Activated CD8-positive, alpha-beta memory T cell treated with anti-CD3 and anti-CD28 coated beads for 1 hour (primary cell): ENCODE measurements at places on chromosomes 2 and 18.

DNA sequence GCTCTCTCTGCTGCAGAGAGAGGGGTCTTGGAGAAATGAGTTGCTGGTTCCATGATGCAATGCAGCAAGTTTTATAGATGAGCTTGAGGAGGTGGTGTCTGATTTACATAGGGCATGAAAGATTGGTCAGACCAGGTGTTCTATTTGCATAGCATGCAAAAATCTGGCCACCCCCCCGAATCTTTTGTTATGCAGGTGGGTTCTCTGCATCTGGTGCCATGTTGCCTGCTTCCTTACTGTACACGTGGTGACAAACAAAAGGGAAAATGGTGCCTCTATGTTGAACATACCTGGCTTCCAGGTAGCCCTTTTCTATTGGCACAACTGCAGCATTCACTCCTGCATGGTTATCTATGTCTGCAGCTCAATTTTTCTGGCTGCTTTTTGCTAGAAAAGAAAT, 169.4 kb downstream of the GALNT1 start:
- no peak for DNase-seq

DNA sequence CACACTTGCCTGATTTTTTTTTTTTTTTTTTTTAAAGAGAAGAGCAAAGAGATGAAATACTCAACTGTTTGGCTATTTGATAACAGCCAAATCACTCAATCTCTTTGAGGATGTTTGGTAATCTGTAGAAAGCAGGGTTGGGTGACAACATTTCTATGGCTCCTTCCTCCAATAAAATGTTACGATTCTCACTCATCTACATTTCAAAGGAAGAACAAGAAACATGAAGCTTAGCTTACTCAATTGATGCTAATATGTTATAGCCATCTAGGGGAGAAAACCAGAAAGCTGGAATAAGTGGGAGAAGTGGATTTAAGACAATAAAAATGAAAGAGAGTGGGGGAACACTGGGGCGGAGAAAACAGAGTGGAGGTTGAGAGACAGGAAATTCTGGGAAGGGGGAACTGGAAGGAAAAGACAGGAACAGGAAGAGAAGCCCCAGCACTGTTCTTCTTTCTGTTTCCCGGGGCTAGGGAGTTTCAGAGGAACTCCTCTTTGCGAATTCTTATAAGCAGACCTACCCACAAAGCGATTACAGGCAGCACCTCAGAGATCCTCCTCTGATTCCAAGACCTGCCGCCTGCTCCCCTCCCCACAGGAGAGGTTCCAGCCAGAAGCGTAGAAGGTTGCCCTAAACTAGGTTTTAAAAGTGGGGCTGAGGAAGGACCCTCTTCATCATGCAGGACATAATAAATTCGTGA, 13.3 kb downstream of the ST3GAL5 start:
- no peak for DNase-seq

DNA sequence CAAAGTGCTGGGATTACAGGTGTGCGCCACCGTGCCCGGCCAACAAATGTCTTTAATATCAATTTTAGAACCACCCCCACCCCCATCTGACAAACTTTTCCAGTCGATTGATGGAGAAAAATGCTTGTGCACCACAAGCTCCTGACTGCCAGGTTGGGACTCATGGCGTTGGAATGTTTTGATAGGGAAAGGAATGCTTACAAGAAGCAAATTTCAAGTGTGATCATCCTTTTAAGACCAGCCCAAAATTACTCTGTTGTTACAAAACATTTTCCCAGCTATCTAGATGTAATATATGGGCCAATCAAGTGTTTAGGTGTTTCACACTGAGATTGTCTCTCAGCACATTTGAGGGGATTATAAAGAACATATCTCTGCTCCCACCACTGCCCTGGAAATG, 45.2 kb downstream of the UBXN4 start:
- DNase-seq, result no peak

GRCh38 chr2:128868686-128869551, 550.3 kb upstream of the HS6ST1 start:
- no peak for DNase-seq

GRCh38 chr2:48888066-48888465, 132.5 kb upstream of the LHCGR start:
- no peak for DNase-seq

- no peak for DNase-seq
Observed at GRCh38 chr18:27008575-27008974, 143.1 kb upstream of the AQP4 start.

DNA sequence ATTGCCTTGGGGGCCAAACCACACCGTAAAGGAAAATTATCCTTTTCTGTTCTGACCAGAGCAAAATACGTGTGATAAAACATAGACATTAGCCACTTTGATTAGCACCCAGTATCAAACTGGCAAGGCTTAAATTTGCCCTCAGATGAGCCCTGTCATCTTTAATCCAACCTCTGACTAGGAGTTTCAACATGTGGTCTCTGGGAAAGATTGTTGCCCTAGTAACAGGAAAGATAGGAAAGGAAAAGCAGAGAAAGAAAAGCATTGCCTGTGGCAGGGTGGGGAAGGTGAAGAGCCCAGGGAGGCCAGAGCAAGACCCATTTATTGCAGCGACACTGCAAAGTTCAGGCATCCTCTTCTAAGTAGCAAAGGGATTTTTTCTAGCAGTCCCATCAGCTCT, 181.5 kb upstream of the SCN7A start:
- no peak for DNase-seq

GRCh38 chr2:217434180-217434975, 568.4 kb downstream of the TNS1 start:
- DNase-seq, result no peak

GRCh38 chr2:159516241-159516758, 100.0 kb downstream of the BAZ2B start:
- DNase-seq, result no peak

GRCh38 chr2:97723156-97724072, 10.0 kb downstream of the ZAP70 start:
- DNase-seq, result no peak

DNA sequence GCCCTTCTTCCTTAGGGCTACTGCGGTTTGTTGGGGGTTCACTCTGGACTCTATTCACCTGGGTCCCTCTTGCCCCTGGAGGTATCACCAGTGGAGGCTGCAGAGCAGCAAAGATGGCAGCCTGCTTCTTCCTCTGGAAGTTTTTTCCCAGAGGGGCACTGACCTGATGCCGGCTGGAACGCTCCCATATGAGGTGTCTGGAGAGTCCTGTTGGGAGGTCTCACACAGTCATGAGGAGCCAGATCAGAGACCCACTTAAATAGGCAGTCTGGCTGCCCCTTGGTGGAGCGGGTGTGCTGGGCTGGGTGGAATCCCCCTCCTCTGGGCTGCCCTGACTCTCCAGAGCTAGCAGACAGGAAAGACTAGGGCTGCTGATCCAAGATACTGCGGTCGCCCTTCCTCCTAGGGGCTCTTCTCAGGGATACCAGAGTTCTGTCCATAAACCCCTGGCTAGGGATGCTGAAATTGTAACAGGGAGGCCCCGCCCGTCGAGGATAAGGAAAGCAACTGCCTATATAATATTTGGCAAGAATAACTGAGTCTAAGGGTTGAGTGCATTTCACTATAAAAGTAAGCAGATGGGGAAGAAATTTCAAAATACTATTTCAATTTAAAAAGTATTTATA, 140.7 kb downstream of the NOL4 start:
- no peak for DNase-seq

- DNase-seq, result no peak
Observed at GRCh38 chr2:51673628-51674027, 641.7 kb upstream of the NRXN1 start.

- no peak for DNase-seq
Observed at GRCh38 chr2:85930129-85931124, 41.6 kb upstream of the ST3GAL5 start.

- no peak for DNase-seq
Observed at GRCh38 chr2:101960819-101961337, 30.9 kb upstream of the IL1R2 start.

DNA sequence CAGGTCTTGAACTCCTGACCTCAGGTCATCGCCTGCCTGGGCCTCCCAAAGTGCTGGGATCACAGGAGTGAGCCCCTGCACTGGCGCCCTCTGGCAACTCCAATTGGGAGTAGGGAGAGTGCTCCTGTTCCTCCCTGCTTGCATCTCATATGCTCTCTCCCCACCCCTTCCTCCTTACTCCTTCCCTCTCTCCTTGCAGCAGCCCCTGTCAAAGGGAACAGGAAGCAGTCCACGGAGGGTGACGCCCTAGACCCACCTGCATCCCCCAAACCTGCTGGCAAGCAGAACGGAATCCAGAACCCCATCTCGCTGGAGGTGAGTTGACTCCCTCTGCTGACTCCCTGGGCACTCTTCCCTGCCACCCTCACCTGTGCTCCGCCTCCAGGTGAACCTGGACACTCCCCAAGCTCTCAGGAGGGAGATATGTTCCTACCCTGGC, 10.7 kb downstream of the ARID5A start:
- no peak for DNase-seq

GRCh38 chr2:239881561-239882320, 143.4 kb downstream of the NDUFA10 start:
- no peak for DNase-seq

DNA sequence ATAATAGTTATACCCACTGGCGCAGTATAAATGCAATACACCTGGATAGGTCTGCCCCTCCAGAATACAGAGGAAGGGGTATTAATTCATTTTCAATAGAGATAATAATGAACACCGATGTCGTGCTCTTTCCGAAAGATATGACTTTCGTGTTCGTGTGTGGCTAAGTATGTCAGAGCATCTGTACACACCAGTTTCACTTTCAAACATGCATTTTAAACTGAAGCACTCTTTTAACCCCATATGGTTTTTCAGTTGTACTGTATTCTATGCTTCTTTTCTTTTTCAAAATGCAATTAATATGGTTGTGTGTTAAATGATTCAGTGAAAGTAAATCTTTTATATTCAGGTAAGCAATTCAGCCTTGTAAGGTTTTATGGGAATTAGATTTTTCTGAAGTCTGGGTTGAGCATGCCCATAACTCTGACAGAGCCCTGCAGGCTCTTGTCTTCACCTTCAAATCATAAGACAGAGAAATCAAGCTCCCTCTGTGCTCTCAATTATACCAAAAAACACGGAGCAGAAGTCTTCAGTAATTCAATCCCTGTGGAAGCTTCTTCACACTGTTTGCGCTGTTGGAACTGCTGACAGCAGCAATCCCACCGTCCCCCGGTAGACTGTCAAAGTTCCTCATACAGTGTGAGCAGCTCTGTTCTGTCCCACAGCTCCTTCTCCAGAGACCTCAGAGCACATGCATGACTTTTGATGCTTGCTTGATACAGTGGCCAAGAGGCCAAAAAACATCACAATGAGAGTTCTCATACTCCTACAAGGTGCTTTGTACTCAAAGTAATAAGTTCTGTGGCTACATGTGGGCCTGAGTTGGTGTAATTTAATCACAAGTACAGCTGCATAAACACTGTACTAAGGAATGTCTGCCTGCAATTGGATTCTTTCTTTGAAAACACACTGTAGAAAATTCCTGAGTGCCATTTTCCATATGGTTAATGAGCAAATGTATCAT, 186.8 kb downstream of the ZNF521 start:
- DNase-seq, result no peak

DNA sequence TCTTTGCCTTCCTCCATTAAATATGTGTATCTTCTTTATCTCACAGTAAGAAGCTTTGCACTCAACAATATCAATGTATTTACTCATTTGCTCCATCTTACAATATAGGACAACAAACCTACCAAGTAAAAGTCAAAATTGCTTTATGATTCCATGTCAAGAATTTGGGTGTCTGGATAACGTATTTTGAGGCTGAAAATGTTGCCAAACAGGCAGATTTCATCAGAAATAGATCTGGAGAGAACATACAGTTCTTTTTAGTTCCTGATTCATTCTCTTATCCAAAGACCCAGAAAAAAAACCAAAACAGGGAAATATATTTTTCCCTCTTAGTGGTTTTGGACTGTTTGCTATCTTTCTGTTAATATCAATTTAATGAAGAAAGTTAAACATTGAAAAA, 621.1 kb downstream of the STK39 start:
- DNase-seq, result no peak

DNA sequence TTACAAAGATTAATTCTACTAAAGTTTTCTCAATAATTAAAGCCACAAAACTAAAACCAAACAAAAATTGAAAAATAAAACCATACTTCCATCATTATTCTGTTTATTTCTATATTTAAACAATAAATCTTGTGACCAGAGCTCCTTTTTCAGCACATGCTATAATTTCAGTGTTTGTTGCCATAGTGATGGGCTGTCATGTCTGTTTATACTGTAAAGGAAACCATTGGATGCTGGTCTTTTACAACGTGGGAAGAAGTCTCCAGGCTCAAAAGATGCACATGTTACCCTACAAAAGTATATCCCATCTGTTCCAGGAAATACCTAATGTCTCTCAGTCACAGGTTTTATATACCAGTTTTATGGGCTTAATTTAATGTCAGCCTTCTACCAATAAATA, 100.1 kb upstream of the MC2R start:
- DNase-seq, result no peak

DNA sequence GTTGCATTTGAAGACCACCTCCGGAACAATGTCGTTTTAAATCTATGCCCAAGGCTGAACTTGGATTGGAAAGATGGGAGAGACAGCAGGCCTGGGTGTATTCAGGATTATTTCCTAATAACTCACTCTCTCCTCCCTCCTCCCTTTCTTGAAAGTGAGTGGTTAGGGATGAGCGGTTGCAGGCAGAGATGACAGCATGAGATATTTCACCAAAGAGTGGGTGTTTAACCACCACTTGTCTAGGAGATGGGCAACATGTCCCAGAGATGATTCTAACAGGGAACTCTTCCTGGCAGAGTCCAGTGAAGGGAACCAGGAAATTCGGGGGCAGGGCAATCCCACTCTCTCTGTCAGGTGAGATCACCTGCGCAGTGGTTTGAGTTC, 123.2 kb downstream of the KCTD1 start:
- no peak for DNase-seq

DNA sequence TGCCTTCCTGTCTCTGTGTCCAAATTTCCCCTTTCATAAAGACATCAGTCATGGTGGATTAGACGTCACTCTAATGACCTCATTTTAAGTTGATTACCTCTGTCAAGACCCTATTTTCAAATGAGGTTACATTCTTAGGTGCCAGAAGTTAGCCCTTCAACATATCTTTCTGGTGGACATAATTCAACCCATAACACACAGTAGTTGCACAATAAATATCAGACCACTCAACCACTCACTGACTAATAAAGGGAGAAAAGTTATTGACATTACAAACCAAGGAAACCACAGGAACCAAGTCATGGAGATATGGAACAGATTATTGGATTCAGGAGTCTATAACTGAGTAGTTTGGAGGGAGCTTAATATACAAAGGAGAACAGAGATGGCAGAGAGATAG, 377.4 kb upstream of the ACVR2A start:
- DNase-seq, result no peak

- DNase-seq, result no peak
Observed at GRCh38 chr18:9701609-9702349, 6.3 kb upstream of the RAB31 start.

DNA sequence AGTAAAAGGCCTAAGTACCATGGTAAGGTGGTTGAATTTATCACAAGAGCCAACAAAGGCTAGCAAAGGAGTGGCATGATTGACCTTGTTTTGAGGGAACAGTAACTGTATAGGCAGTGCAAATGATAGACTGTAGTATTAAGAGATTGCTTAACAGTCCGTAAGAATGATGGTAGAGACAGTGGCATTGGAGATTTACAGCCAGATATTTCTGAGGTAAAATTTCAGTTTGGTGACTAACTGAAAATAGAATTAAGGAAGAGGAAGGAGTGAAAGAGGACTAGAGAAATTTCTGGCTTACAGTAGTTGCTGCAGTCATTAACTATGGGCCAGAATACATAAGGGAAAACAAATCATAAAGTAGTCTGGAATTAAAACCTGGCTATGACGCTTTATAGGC, 4.4 kb upstream of the BAZ2B start:
- DNase-seq, result no peak

GRCh38 chr2:98923244-98923940, 12.6 kb downstream of the CRACDL start:
- DNase-seq, result no peak

GRCh38 chr18:36534154-36534688, 236.7 kb downstream of the FHOD3 start:
- no peak for DNase-seq
